ENCODE measurements at places on chromosomes 3 and 15.

DNA sequence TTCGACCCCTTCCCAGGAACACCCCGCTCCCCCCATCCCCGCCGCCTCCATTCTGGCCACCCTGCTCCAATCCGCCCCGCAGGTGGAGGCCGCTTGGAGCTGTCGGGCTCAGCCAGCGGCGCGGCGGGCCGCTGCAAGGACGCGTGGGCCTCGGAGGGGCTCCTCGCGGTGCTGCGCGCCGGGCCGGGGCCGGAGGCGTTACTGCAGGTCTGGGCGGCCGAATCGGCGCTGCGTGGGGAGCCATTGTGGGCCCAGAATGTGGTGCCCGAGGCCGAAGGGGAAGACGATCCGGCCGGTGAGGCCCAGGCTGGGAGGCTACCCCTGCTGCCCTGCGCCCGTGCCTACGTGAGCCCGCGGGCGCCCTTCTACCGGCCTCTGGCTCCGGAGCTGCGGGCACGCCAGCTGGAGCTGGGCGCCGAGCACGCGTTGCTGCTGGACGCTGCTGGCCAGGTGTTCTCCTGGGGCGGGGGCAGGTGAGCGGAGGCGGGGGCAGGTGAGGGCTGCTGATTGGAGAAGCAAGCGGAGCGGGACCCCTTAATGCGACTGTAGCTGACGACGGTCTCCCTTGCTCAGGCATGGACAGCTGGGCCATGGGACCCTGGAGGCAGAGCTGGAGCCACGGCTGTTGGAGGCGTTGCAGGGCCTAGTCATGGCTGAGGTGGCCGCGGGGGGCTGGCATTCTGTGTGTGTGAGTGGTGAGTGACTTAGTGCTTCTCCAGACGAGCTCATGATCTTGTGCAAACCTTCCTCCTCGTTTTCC is 2.5 kb downstream of the RCCD1 start:
- peak; percentile 21 for DNase-seq

DNA sequence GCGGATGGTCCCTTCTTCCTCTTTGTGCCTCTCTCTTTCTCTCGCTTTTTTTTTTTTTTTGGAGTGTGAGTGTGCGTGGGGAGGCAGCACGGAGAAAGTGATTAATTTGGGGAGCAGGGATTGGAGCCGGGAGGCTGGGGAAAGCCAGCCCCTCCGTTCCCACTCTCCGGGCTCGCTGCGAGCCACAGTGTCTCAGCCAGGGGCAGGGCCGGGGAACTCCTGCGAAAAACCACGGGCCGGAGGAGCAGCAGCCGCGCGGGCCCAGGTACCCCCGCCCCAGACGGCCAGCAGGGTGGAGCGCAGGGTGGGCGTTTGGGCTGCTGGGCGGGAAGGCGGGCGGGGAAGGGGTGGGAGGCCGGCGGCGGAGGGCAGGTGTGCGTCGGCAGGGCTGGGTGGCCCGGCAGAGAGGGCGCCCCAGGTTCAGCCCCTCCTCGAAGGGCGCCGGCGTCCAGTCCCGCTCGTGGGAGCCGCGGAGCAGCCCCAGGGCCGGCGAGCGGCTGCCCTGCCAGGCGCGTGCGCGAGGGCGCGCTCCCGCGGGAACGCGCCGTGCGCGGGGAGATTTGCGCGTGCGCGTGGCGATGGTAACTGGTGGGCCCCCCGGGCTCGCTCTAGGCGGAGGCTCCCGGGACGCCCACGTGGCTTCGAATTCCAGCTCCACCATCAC is 1.4 kb downstream of the CHL1 start:
- no peak for DNase-seq

DNA sequence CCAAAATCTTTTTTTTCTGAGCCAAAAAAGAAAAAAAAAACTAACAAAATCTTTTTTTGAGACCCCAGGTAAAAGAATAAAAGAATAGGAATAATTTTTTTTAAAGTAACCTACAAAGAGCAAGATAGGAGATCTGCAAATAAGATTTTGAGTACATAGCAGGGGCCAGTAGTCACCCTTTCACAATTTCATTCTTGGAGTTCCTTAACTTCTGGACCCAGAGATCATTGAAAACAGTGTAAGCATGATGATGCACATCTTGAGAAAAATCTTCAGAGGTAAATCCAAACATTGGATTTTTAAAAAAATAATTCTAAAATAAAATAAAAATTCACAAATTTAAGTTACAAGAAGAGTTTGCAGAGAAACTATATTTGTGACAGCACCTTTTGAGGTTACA is 18.8 kb downstream of the TFRC start:
- DNase-seq, result no peak

DNA sequence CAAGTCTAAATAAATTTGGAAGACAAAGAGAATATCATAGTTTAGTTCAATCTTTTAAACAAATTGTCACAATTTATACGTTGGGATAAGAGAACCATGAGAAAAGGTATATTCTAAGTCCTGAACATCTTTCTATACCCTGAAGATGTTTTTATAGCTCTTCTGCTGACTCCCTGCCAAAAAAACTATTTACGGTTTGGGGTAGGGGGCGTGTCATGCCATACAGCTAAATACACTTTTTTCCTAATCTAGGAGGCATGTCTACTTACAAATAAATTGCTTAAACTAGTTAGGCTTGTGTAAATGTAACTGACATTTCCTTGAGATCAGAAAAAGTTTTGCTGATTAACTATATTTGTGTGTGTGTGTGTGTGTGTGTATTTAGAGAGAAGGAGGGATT is 163.3 kb downstream of the PGPEP1L start:
- no peak for DNase-seq

- no peak for DNase-seq
Observed at GRCh38 chr15:74393423-74393822, 26.0 kb upstream of the CYP11A1 start.

GRCh38 chr3:52349131-52349530 is 33.0 kb downstream of the DNAH1 start:
- no peak for DNase-seq

DNA sequence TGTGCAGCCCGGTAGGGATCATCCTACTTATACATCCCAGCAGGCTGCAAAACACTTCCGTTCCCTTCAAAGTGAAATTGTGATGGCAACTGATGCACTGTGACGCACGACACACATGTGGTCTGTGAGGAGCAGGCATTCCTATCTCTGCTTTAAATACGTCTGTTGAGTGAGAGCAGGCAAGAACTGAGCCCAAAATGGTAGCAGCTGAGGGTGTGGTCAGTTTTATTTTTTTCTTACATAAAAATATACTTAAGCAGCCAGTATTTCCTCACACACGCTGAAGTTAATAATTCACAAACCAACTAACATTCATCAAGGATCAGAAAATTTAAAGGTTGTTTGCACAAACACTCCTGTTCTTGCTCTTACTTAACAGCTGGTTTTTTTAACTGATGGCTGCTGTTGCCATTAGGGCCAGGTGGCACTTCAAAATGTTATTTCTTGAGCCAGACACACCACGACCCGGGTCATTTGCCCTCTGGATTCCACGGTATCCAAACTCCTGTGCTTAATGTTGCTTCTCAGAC is 23.9 kb downstream of the LRIG1 start:
- no peak for DNase-seq

DNA sequence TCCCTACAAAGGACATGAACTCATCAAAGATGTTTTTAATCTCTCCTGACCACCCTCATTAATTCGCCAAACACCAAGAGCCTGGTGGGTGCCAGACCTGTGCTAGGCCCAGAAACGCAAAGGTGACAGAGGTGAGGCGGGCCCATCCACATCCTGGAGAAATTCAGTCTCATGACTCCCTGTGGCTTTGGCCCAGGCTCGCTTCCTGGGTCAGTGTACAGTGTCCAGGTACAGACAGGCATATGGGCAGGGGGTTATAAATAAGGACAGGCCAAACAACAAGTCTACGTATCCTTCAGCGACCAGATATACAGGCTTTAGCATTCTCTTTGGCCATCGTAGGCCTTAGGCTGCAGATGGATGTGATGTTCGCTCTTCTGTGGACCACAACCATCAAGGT is 945 bp upstream of the PLA2G4F start:
- no peak for DNase-seq

- DNase-seq, result no peak
Observed at GRCh38 chr15:40002295-40002694, 36.7 kb downstream of the SRP14 start.

DNA sequence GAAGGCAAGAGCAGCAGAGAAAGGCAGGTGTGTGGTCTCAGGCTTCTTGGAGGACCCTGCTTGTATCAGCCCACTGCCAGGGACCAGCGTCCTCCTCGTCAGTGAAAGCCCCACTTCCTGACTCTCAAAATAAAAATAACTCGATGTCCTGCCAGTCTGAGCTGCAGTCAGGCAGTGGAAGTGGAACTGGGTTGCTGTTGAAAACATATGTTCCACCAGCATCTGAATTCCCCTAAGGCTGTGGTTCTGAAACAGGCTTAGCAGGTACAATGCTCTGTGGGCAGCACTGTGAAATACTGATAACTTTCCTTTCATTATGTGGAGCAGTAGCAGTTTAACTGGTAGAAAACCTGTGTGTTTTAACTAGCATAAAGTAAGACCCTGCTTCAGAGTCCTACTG is 121.6 kb upstream of the EIF1B start:
- DNase-seq, result no peak
